ENCODE measurements at places on chromosomes 1 and 21.

GRCh38 chr1:218674280-218674773 is 329.2 kb downstream of the TGFB2 start:
- DNase-seq = peak; percentile 87

GRCh38 chr1:16968372-16968771 is 12.0 kb downstream of the MFAP2 start:
- no peak for DNase-seq

GRCh38 chr1:88502886-88503285 is 181.2 kb upstream of the PKN2 start:
- no peak for DNase-seq

DNA sequence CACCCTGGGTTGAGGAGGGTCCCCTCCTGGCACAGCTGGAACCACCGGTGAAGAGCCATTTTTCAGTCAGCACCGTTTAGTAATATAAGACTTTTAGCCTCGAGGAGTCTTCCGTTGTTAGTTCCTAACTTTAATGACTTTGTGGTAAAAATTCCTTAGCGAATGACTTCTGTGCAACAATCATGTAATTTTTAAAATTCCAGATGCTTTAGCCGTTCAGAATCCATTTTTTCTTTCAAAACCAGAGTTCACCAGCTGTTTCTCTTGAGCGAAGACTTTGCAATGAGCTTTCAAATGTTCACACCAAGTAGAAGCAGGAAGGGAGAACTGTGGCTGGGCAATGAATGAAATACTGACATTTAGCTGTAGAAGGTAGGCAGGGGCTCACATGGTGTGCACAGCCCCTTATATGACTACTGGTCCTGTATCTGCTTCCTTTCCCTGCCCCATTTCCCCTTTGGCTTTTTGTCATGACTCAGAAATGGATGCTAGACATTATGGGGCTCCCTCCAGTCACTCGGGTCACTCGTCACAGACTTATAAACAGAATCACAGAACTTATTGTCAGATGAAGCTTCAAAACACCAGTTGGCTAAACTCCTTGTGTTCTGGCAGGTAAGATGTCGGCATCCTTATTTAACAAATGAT is 4.1 kb downstream of the DISC1 start:
- DNase-seq = no peak

- DNase-seq = no peak
These were observed 418.6 kb downstream of the MRPL39 start for GRCh38 chr21:25188677-25189079.

GRCh38 chr1:183609759-183610452 is 19.6 kb upstream of the NCF2 start:
- no peak for DNase-seq

- no peak for DNase-seq
These were observed 45.1 kb downstream of the TRIM11 start for GRCh38 chr1:228361314-228362140.

GRCh38 chr21:41722052-41723018 is 44.5 kb downstream of the RIPK4 start:
- no peak for DNase-seq

GRCh38 chr1:59601041-59601441 is 213.7 kb upstream of the HOOK1 start:
- no peak for DNase-seq

DNA sequence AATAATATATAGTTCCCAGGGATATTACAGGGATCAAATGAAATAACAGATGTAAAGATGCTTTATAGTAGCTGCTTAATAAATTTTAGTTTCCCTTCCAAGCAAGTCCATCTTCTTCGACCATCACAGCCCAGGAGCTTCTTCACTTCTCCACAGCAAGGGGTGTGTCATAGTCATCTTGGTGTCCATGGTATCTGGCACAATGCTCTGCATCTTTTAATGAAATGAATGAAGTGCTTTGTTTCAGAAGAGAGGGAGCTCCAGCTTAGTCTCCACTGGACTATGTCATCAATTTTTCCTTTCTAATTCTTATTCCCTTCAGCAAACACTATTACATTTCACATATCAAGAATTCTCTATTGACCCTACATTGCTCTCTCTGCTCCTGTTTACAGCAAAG is 4.9 kb upstream of the MACF1 start:
- no peak for DNase-seq

DNA sequence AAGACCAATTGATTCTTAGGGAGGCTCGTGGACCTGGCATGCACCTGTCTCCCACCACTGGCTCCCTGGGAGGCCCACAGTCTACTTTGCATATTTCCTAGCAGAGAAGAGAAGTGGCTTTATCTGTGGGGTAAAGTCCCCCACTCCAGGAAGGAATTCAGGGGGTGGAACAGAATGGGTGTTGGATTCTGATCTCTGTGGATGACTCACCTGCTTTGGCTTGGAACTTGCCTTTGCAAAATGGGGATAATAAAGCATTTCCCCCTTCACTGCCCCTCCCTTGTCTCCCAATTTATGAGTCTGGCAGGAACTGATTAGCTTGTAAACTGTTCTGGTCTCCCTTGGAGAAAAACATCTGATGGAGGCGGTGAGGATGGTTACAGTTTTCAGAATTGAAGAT is 21.2 kb upstream of the OTUD3 start:
- DNase-seq = no peak

DNA sequence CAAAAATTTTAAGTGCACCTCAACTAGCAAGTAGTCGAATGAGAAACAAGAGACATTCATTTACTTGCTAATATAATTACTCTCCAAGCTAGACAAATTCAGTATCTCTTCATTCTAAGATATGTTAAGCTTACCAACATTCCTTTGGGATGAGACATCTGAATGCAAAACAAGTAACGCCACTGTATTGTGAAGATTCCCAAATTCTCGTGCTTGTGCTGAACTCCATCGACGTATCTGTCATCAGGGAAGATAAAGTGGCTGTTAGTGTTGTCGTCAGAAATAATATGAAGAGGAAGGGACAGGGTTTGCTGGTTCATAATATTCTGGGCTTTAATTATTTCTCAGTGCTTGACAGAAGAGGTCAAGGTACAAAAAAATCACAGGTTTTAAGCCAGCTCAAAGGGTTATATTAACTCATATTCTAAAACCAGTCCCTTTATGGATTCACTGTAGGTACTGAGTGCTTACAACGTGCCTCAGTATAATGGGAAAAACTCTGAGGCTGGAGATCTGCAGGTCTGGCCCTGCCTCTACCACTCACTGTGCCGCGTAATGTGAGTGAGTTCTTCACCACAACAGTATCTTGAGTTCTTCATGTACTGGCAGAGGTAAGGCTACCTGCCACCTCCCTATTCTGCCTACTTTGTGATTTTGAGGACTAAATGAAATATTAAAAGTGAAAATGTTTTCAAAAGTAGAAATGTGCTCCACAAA is 42.0 kb downstream of the PCSK9 start:
- peak; percentile 7 for DNase-seq

DNA sequence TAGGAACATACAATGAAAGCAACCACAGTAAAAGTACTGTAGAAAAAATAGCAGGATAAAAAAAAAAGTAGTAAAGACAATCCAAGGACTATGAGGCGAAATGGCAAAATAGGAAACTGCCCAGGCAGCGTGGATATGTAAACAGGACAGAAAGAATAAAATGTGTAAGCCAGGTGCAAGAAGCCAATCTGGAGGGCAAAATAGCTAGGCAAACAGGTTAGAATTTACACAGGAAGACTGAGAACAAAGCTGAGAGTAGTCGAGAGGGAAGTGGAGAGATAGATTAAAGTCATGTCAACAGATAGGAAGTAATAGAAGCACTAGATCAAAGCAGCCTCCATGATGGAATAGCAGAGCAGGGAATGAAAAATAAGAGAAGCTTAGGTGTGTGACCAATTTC is 124.2 kb upstream of the B3GALT2 start:
- no peak for DNase-seq

DNA sequence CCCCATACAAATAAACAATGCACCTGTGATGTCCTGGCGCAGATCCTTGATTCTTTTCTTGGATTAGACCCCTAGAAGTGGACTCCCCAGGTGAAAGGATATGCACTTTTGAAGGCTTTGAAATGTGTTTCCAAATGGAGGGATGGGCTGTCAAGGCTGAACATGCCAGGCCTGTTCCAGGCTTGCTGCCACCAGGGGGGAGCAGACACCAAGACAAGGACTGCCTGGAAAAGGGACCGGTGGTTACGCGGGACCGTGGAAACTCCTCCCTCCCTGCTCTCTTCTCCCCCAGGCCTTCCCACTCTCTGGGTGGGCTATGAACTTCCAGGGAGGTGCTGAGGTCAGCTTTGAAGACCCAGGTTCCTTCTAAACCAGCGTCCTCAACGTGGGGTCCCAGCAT is 12.7 kb downstream of the C1QB start:
- no peak for DNase-seq

GRCh38 chr1:164495905-164496304 is 63.1 kb upstream of the PBX1 start:
- no peak for DNase-seq

GRCh38 chr1:10507111-10507879 is 32.5 kb downstream of the PEX14 start:
- no peak for DNase-seq

- no peak for DNase-seq
These were observed at the start of gene FAM43B for GRCh38 chr1:20551945-20552727. Gene FAM43B, plus strand, starts transcription at chr1:20552573. Its CDS starts 401 bp downstream, at chr1:20552974.

- DNase-seq = no peak
These were observed 124.4 kb upstream of the BARHL2 start for GRCh38 chr1:90841473-90841872.

- DNase-seq = no peak
These were observed 707.8 kb downstream of the USP25 start for GRCh38 chr21:16437586-16437985.

GRCh38 chr1:188599313-188599712 is 1770.6 kb downstream of the PLA2G4A start:
- no peak for DNase-seq

GRCh38 chr1:58932859-58933598 is 149.2 kb upstream of the JUN start:
- peak; percentile 72 for DNase-seq

- DNase-seq = no peak
These were observed at the start of gene ETV3L for GRCh38 chr1:157099633-157100009. Gene ETV3L, minus strand, starts transcription at chr1:157099808. Its CDS starts 285 bp downstream, at chr1:157099523.

GRCh38 chr21:44870748-44871495 is 2.6 kb downstream of the PTTG1IP start:
- DNase-seq = no peak

DNA sequence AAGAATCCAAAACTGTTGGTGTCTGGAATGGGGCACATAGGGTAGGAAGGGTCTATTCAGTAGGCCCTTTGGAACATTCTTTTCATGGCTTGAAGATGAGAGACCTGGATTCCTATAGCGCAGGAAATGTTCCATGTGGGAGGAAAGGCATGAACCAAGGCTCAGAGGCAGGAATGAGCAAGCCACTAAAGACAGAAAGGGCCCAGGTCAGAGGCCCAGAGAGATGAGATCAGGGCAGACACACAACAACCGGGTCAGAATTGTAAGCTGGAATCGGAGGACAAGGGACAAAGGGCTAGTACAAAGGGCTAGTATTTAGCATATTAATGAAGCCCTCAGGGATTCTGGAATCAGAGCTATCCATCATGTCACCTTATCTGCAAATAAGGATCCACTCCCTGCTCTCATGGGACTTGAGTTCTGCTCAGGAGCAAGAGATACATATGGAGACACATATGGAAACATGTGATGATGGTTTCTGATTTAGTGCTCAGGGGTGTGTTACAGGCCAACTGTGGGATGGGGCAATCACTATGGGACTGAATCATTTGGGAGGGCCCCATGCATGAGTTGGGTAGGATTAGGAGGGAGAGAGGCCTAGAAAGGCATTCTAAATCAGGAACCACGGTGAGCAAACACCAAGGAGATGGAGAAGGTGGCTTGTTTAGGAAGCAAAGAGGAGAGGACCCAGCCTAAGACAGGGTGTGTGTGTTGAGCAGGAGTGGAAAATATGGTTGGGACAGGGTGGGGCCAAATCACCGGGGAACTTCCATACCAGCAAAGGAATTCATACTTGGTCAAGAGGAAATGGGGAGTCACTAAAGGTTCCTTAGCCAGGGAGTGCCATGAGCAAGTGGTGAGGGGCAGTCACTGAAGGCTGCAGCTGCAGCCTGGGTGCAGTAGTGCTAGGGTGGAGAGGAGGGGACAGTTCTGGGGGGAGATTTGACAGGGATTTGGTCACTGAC is 8.6 kb downstream of the NECTIN4 start:
- DNase-seq = no peak

DNA sequence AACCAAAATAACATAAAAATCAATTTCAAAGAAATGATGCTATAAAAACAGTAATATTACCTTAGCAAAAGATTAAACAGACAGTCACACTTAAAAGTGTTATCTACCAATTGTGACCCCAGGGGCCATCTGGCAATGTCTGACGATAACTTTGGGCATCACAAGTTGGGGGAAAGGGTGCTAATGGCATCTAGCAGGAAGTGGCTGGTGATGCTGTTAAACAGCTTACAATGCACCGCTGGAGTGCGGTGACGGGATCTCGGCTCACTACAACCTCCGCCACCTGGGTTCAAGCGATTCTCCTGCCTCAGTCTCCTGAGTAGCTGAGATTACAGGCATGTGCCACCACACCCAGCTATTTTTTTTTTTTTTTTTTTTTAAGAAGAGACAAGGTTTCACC is 27.6 kb downstream of the NUP133 start:
- DNase-seq = no peak

DNA sequence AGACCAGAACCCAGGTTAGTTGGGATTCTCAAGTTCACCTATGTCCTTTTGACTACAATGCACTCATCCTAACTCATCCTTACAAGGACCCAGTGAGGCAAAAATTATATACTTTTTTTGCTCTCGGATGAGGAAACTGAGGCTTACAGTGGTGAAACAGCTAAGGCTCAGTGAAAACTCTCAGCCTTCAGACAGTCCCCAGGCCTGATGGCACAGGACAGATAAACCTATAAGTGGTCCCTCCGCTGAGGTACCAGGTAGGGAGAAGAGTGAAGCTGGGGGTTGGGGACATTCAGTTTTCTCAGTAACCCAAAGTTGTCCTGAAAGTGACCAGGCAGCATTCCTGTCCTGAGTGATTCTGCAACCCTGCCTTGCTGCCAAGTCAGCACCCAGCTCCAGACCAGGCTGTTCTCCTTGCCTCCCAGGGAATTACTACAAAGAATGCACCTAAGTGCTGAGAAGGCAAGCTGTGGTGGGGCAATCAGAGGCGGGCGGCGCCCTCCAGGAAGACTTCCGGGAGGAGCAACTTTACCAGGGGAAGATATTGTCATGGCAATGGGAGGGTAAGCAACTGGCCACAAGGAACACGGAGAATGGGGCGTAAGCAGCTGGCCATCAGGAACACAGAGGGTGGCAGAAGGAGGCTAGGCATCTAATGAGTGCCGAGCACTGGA is 4.6 kb downstream of the TENT5B start:
- DNase-seq = no peak

- DNase-seq = no peak
These were observed 16.9 kb upstream of the SAMD11 start for GRCh38 chr1:906600-907420.

All from retinal pigment epithelial cell (primary cell).